ENCODE measurements at places on chromosomes 1 and 21.

- no peak for DNase-seq
Measured at GRCh38 chr1:236815941-236816340, 20.8 kb downstream of the MTR start.

DNA sequence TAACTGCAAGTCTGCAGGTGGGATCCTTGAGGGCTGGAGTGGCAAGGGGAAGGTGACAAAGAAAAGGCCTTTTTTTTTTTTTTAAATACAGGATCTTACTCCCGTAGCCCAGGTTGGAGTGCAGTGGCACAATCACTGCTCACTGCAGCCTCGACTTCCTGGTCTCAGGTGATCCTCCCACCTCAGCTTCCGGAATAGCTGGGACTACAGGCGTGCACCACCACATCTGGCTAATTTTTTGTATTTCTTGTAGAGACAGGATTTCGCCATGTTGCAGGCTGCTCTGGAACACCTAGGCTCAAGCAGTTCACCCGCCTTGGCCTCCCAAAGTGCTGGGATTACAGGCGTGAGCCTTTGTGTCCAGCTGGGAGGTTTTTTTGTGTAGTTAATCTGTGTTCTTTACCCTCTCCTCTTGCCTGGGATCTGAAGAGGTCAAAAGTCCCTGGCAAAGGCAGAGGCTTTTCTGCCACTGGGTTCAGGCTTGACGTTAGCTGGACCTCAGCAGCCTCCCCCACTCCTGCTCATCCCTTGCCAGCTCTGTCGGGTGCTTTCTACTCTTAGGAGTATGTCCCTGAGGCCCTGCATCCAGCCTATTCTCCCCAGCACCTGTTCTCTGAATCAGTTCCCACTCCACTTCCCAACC is 5.2 kb downstream of the IL6R start:
- DNase-seq: no peak

GRCh38 chr1:24526940-24527542 is 24.4 kb downstream of the RCAN3 start:
- DNase-seq: peak; percentile 29

DNA sequence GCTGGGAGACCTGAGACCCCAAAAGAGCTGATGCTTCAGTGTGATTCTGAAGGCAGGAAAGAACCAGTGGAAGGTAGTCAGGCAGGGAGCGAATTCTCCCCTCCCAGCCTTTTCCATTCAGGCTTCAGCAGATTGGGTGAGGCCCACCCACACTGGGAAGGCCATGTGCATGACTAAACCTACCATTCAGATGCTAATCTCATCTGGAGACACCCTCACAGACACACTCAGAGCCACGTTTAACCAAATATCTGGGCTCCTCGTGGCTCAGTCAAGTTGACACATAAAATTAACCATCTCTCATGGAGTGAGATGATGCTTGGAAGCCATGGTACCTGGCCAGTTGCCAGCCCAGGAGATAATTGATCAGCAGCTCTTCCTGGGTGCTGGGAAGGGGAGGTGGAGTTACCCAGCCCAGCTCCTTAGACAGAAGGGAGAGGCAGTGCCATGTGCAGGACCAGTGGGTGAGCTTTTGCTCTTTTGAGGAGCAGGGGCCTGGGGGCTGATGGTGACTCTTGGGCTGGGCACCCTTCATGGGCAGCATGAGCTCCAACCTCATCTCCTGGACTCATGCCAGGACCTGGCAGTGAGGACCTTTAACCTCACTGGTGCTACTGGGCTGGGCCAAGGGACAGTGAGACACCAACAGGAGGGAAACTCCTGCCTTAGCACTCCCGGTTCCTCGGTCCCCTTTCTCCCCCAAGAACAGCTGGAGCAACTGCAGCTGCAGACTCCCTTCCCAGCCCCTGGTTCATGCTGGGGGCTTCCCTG is 89.0 kb upstream of the ACTL8 start:
- DNase-seq: no peak

DNA sequence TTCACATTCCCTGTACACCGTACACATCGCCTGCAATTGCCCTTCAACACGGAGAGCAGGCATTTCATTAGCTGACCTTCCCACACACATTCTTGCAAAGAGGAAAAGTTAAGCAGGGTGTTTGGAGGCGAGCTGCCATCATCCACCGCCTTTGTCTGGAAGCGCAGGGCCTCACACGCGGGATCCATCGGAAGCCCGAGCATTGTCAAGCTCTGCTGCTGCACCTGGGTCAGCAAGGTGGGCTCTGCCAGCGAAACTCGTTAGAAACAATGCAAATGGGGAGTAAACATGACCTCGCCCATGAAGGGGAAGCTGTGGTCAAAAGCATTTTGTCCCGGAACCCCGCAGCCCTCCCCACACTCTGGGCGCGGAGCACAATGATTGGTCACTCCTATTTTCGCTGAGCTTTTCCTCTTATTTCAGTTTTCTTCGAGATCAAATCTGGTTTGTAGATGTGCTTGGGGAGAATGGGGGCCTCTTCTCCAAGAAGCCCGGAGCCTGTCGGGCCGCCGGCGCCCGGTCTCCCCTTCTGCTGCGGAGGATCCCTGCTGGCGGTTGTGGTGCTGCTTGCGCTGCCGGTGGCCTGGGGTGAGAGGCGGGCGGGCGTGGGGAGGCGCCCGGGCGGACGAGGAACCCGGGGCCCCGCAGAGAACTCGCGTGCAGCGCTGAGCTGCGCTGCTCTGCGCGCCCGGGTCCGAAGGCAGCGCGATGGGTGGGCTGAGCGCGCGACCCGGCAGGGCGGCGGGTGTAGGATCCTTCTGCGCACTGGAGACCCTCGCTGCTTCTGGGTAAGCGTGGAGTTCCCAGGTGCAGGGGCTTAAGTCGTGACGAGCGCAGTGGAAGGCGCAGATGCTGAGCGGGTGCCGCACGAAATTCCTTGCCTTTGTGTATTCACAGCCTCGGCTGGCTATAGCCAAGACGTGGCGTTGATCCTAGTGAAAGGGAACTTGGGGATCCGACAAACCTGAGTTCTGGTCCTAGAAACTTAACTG is at the start of gene CR1:
TSS of gene CR1 (plus strand) at position 357 of the 992 bp plus-strand sequence. CDS start at position 468, 111 bp downstream.
- no peak for DNase-seq

DNA sequence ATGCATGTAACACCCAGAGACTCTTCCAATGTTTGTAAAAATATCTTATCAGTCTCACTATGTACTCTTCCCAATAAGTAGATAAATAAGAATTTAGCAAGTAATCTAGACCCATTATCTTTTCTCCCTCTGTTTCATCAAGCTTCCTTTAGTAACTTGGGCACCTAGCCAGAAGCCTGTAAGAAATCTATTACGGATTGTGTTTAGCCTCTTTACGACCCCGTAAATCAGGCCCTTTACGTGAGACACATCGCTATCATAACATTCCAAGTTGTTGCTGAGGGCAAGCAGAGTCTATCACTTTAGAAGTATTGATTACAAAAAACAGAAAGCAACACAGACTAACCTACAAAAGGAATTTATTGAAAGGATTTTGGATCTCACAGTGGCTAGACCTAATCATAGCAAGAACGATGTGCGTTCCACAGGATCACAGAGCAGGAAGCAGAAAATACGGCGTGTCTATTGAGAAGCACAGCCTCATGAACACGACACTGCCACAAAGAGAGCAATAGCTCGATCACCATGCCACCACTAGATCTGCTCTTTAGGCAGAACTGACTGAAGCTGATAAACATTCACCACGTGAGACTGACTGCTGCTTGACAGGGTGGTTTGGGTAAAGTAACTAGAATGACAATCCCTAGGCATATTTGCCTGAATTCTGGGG is 922.1 kb downstream of the AMY1C start:
- DNase-seq: no peak

- no peak for DNase-seq
Measured at GRCh38 chr1:182688436-182689205, 4.2 kb upstream of the RGS8 start.

DNA sequence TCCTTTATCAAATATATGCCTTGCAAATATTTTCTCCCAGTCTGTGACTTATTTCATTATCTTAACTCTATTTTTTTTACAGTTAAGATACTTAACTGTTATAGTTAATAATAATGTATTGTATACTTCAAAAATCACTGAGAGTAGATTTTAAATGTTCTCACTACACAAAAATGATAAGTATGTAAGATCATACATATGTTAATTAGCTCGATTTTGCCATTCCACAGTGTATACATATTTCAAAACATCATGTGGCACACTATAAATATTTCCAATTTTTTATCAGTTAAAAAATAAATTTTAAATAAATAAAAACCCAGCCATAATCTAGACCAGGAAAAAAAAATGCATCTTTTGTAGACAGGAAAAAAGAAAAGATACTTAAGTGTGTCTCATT is 27.2 kb downstream of the CTTNBP2NL start:
- no peak for DNase-seq

- no peak for DNase-seq
Measured at GRCh38 chr1:241593186-241593585, 47.0 kb downstream of the CHML start.

DNA sequence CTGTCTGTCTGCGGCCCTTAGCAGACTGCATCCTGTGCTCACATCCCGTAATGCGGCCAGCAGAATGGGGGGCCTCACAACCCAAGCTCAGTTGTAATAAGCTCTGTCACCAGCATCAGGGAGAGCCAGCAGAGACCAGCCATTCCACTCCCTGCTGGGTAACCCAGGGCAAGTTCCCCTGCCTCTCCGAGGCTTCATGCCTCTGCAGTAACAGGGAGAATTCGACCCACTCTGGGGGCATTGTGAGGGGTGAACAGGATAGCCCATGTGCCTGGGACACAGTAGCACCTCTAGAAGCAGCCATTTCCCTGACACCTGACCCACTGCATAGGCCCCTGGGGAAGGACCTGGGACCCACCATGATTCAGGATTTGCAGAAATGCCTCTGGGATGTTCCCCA is 461.2 kb downstream of the MATN1 start:
- no peak for DNase-seq

GRCh38 chr1:99004254-99004860 is 304 bp downstream of the PLPPR5 start:
- no peak for DNase-seq

DNA sequence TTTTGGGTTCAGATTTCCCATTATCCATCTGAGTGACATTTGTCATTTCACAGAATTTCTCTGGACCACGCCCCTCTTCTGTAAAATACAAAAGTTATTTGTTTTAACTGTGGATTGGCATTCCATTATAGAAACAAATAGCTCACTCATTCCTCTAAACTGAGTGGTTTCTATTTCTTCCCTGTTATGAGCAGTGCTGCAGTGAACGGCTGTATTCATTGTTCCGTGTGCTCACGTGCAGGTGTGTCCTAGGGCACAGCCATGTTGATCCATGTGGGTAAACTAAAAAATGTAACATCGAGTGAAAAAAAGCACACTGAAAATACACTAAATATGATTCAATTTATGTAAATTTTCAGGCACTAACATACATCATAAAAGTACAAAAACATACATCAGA is 27.0 kb upstream of the IL12RB2 start:
- DNase-seq: no peak

DNA sequence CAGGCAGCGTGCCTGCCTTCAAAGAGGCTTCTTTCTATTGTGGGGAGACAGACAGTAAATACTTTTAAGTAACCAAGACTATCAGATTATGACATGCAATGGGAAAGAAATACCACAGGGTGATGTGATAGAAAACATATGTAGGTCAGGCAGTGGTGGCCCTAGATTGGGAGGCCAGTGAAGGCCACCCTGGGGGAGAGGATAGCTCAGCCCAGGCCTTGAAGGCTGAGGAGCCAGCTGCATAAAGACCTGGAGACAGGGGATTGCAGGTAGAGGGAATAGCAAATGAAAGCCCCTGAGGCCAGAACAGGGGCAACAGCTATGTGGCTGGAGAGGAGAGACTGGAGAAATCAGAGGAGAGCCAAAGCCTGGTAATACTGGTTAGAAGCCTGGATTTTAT is 4.0 kb downstream of the SOX13 start:
- no peak for DNase-seq

- no peak for DNase-seq
Measured at GRCh38 chr1:144101397-144102045, 129.7 kb upstream of the FAM72C start.

DNA sequence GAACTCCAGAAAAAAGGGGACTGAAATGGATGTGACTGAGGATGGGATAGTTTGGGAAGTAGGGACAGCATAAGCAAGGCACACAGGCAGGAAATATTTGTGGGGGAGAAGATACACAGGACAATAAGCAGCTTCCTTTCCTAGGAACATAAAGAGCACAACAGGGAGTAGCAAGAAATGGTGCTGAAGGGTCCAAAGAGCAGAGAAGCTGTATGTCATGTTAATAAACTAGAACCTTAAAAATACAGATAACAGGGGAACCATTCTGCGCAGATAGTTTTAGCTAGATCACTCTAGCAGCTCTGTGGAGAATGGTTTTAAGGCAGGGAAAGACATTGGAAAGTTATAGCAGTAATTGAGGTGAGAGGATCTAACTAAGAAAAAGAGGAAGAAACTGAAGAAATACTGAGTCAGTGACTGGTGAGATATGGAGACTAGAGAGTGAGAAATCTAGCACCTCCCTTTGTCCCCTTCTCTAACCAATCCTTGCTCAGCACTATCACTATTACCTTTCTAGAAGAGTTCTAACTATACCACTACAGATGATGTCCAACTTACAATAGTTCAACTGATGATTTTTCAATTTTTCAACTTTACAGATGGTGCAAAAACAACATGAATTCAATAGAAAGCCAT is 95.0 kb downstream of the CDC42BPA start:
- no peak for DNase-seq

GRCh38 chr1:167651161-167651693 is 21.2 kb downstream of the RCSD1 start:
- no peak for DNase-seq

GRCh38 chr21:36891692-36892091 is 74.8 kb downstream of the HLCS start:
- no peak for DNase-seq

DNA sequence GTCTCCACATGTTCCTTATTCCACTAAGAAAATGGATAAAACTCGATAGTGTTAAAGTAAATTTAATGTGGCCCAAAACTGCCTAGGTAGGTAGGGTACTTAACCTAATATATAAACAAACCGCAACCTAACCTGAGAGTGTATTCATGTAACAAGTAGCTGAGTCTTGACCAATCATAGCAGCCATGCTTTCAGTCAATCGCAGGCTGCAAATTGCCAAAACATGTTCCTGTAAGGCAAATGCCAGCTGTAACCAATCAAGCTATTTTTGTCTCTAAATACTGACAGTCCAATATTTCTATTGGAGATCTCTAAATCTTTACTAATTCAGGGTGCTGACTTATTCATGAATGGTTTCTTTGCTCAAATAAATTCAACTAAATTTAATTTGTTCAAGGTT is 3.1 kb upstream of the HMGCS2 start:
- DNase-seq: no peak

- DNase-seq: no peak
Measured at GRCh38 chr1:70768216-70768615, 279.4 kb downstream of the PTGER3 start.

DNA sequence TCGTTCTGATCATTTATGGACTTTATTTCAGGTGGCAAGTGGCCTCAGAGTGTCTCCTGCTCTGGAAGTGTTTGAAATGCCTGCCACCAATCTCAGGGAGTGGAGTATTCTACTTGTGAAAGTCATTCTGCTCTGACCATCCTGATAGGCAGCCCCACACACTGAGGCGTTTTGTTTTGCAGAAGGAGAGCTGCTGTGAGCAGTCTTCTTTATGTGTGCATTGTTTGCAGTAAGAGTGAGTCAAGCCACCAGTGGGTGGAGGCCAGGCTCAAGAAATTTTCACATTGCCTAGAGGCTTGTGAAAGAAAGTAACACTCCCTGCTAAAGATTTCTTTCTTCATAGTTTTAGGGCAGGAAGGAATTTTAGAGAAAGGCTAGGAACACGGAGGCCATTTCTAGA is 204.4 kb downstream of the SLC35F3 start:
- no peak for DNase-seq

Measured in GDM1 (cell line).